ENCODE measurements at places on chromosomes 3 and 15.

- DNase-seq: peak; percentile 10
Observed at GRCh38 chr3:38649500-38650247, at the start of gene SCN5A. Gene SCN5A, minus strand, starts transcription at chr3:38649687. Its CDS starts 16,380 bp downstream, at chr3:38633307.

GRCh38 chr3:105763659-105764036 lies 105.2 kb downstream of the CBLB start:
- no peak for DNase-seq

- no peak for DNase-seq
Observed at GRCh38 chr3:194181612-194182529, 45.9 kb downstream of the HES1 start.

- DNase-seq: no peak
Observed at GRCh38 chr3:114803042-114803695, 343.9 kb downstream of the ZBTB20 start.

- no peak for DNase-seq
Observed at GRCh38 chr3:1400571-1400970, 307.7 kb downstream of the CNTN6 start.

DNA sequence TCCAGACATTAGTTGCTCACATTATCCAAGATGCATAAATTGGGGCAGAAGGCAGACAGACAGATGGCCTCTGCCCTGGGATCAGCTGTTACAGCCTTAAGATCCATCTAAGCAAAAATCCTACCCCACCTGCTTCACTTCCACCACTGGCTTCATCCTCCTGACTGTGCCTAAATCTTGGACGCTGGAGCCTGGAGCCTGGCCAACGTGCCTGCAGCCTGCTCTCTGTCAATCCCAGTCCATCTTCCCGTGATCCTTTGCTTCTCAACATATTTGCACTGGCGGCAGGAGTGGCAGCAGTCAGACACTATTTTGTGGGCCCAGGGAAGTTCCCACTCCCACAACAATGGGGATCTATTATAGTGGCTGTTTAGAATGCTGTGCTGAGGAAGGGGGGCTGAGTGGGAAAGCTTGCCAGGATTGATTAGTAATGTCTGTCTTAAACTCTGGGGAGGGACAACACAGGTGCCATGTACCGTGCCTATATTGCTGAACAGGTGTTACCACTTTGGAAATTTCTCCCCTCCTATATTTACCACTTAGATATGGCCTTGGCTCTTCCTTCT lies 121.2 kb downstream of the MEGF11 start:
- no peak for DNase-seq

DNA sequence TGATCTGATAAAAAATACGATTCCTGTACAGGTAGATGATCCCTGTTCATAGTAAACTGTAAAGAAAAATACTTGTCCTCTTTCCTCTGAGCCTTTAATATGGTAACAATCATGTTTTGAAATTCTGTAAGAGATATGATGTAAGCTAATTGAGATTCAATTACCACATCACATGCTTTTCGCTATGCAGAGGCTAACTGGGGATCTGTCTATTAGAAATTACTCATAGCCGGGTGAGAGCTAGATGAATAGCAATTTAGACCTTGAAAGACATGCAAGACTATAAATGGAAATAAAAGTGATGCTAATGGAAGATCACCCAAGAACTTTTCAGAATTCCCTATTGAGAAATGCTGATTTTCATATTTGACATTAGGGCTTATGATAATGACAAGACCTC lies 579.9 kb upstream of the ZNF717 start:
- DNase-seq: no peak

GRCh38 chr3:9399746-9400145 lies 2.3 kb downstream of the SETD5 start:
- no peak for DNase-seq

DNA sequence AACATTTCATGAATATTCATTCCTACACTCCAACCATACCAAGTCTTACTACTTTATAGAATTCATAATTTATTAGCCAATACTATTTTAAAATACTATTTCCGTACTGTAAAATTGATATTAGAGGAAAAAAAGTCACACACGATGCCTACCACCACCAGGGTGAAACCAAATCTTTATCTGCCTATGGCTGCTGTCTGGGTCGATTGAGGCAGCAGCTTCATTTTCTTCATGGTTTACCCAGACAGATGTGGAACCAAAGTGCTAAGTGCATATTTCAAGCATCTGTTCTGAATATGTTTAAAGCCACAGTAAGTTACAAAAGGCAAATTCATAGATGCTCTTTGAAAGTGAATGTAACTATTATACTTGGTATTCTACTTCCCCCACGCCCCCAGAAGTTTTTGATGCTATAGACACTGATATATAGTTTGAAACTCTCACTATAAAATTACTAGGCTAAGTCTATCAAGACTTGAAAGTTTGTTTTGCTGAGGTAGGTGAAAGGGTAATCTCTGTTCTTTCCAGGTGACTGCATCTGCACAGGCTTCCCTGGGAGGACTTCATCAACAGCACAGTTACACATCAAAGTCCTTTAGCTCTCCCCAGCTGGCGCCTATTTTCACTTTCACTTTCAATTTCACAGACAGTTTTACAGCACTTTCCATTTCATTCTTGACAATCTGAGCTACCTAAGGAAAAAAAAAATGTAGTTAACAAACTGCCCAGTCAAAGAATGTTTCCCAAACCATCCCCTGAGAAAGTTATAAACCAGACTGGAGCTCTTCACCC lies 113.9 kb downstream of the POLQ start:
- DNase-seq: peak; percentile 7

GRCh38 chr3:176141837-176142236 lies 1055.4 kb downstream of the TBL1XR1 start:
- no peak for DNase-seq

All from T-helper 2 cell (primary cell).